Bone marrow (tissue), 2 donors: ENCODE measurements at places on chromosomes 7 and 10.

DNA sequence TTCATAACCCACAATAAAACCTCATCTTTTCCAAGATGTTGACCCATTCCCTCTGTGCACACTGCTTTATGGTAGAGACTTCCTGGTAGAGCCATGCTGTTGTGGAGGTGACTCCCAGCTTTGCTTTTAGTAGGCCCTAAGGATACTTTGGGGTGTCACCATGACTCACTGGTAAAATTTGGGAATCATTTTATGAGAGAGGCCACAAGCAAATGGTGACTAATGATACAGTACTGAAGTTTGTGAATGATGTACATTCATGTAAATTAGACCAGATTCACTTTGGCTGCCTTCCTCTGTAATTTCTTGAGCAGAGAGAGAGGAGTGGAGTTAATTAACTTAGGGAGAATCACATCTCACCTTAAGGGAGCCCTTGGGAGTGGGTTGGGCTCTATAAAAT, 686.5 kb downstream of the LRMDA start:
- no peak for DNase-seq

GRCh38 chr7:132509643-132510042, 66.6 kb downstream of the PLXNA4 start:
- no peak for DNase-seq

- DNase-seq: no peak
Observed at GRCh38 chr10:13276749-13277365, 23.0 kb downstream of the PHYH start.

GRCh38 chr10:53223851-53224250, 451.3 kb upstream of the MBL2 start:
- no peak for DNase-seq

GRCh38 chr7:33722383-33723101, 182.8 kb upstream of the BMPER start:
- DNase-seq: no peak

- no peak for DNase-seq
Observed at GRCh38 chr10:1602037-1602484, 135.3 kb downstream of the ADARB2 start.

DNA sequence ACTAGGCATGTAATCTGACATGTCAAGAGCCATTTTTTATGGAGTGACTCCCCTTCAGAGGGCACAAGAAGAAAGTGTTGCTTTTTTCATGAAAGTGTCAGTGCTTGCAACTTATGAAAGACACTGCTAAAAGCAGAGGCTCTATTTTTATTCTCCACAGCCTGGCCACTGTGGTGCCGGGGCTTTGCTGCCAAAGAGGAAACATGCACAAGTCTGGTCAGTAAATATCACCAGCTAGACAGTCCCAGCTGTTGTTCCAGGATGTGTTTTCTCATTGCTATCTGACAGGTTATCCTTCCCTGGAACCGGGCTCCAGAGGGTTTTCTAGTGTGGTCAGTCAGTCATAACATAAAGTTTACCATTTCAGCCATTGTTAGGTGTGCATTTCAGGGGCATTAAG, 180.7 kb upstream of the PITRM1 start:
- no peak for DNase-seq

DNA sequence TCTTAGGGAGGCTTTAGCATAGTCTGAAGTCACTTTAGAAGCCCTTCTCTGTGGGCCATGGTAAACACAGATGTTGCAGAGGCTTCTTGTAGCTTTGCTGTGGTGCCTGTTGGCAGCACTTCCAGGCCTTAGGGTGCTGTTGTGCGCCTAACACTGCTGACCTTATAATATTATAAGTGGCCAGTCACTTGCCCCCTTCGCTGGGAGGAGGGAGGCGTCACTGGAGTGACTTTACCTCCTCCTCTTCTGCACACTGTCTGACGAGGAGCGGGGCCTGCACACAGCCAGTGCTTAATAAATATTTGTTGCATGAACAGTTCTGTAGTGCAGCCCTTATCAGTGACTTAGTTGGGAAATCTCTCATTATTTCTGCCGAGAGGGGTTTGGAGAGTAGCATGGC, 63.3 kb downstream of the WDR37 start:
- DNase-seq: no peak

DNA sequence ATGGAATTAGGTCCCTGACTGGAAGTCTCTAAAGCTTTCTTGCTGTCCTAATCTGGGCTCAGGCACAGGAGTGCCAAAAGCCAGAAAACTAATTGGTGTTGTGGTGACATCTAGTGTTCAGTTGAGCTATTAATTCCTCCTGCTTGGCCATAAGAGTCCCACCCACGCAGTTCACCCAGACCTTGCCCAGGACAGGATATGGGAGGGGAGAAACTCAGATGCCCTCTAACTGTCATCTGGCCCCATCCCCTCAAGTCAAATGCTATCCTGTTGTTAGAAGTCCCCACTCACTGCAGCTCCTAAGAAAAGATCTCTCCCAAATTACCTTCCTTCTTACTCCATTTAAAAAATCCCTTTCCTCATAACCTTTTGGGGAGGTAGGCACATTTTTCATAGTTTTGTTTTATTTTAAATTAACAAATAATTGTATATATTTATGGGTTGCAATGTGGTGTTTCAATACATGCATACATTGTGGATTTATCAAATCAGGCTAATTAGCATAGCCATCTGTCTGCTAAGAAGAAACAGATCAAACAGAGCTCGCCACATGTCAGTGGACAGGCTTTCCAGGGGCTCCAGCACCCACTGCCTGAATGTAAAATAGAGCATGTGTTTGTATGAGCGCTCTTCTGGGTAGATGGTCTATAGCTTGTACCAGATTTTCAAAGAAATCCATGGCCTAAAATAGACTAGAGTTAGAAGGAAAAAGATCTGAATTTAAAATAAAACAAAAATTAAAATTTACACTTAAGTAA, 84.0 kb downstream of the GSAP start:
- DNase-seq: peak; percentile 77

- DNase-seq: no peak
Observed at GRCh38 chr10:86108696-86109095, 257.9 kb downstream of the GRID1 start.

- no peak for DNase-seq
Observed at GRCh38 chr7:14137676-14138075, 148.2 kb upstream of the ETV1 start.

DNA sequence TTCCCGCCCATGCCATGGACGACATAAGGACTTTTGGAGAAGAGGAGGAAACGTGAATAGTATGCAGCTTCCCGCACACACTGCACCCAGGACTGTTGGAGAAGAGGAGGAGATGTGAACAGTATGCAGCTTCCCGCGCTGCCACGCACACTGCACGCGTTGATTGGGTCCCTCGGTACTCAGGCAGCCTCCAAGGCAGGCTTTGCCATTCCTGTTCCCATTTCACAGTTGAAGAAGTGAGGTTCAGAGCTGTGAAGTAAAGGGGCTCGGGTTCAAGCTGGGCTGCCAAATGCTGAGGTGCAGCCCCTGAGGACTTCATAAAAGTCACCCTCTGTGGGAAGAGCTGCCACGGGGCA, 147.9 kb upstream of the FAM20C start:
- no peak for DNase-seq

DNA sequence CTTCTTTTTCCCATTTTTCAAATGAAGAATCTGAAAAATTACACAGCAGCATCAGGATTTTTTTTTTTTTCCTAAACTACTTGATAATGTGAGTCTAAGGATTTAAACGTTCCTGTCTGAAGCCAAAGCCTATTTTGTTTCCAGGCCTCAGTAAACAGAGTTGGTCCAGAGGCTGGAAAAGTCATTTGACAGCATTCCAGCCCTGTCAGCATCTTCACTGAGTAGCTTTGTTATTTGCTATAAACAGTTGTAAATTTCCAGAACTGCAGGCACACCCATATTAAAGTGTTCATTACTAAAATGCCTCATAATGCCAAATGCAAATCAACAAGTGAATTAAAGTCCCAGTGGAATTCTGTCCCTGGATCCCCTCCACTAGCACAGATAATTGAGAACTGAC, 35.5 kb upstream of the KMT2E start:
- no peak for DNase-seq

- DNase-seq: no peak
Observed at GRCh38 chr7:18086165-18087025, 58.7 kb upstream of the PRPS1L1 start.

GRCh38 chr7:23475576-23475839, 5.2 kb upstream of the IGF2BP3 start:
- DNase-seq: no peak

DNA sequence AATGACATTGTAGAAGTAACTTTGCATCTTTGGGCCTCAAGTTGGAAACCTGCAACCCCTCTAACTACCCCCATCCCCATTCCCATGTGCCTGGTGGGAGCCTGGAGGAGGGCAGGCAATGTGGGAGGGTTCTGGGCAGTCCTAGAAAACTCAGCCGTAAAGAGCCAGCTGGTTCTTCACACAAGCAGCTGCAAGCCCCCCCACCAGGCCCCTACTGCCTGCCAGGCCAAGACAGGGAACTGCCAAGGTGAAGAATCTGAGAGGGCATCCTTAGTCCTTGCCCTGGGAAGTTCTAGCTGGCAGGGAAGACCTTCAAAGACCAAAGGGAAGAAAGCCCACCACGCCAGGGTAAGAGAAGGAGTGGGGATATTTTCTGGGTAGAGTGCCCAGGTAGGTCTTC, 12.2 kb upstream of the INMT start:
- DNase-seq: no peak

GRCh38 chr7:70743531-70744325, 388.2 kb upstream of the GALNT17 start:
- no peak for DNase-seq

GRCh38 chr10:52318136-52318701, 4.1 kb downstream of the DKK1 start:
- no peak for DNase-seq

- no peak for DNase-seq
Observed at GRCh38 chr7:28510026-28510369, 97.7 kb downstream of the CREB5 start.

DNA sequence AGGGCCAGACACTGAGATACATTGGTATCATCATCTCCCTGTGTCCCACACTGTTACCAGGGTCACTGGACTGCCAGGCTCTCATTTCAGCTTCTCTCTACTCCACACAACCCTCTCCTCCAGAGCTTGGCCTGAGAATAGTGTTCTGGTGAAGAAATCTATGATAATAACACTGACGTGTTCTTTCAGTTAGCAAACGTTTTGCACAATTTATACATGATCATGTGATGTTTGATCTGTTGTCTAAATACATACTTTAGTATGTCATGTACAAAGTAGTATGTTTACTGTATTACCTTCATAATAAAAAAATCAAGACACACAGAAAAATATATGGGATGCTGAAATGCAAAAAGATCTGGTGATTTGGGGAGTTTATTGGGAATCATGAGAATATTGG, 5.0 kb downstream of the SLC16A9 start:
- DNase-seq: no peak

GRCh38 chr10:27819781-27820531, 74.3 kb upstream of the MKX start:
- DNase-seq: no peak

- DNase-seq: no peak
Observed at GRCh38 chr10:101226491-101227428, 2.5 kb downstream of the LBX1 start.

DNA sequence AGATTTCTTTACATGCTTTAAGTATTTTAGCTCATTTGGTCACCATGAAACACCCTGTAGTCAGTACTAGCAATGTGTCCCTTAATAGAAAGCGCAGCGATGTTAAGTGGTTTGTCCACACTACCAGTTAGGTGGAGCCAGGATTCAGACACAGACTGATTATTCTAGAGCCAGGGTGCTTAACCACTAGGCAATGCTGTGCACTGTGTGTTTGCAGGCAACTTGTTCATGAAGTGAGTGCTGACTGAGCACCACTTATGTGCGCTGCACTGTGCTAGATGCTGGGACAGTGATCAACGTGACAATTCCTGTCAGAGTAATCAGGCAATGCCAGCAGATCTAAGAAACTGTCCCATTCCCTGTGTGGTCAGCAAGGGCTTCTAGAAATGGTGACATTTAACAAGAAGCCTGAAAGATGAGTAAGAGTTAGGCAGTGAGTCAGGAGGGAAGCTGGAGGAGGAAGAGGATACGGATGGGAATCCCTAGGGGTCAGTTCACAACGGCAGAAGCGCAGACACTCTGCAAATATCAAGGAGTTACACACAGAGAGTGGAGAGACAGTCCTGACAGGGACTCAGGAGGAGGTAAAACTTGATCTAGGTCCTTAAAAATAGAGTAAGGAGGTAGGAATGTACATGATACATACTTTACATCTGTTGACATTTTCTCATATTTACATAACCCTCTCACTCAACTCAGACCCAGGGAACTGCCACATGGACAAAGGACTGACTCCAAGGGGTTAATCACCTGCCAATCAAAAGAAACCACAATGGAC, 69.7 kb upstream of the EGR2 start:
- DNase-seq: no peak

- no peak for DNase-seq
Observed at GRCh38 chr7:41708581-41709358, 5.9 kb upstream of the INHBA start.

GRCh38 chr7:92158660-92159575, 20.0 kb downstream of the LRRD1 start:
- no peak for DNase-seq

DNA sequence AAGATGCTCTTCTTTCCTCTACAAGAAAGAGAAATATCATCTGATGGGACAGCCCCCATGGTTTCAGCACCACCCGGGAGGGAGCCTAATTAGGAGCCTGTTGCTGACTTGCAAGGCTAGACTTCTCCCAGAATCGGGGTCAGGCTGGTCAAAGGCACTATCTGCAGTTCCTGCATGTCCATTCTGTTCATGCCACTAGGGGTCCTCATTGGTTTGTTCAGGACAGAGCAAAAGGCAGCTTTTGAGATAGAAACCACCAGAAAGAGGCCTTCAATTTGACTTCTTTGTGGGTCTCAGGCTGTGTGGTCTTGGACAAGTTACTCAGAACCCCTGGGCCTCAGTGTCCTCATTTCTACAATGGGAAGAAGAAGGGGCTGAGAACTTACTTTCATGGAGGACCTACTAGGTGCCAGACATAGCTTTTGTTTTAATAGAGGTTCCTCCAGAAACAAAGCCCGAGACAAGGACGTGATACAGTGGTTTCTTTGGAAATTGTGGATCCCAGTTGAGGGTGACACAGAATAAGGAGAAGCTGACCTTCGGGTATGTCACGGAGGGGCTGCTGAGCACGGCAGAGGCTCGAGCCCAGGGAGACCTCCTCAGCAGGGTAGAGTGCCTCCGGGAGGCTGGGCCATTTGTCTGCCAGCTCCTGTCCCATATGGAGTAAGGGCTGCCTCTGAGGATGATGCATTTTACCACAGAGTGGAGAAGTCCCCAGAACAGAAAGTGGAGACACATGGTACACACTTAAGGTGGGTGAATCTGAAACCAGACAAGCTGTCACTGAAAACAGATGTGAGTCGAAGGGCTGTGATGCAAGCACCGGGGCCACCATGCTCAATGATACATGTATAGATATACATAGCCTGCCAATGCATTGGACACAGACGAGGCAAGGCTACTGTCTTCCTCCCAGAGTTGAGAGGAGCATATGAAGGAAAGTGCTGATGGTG, 33.1 kb upstream of the NEUROD6 start:
- no peak for DNase-seq

GRCh38 chr7:43467846-43468245, 115.1 kb upstream of the STK17A start:
- DNase-seq: no peak
